ENCODE measurements at places on chromosomes 16 and 17.

GRCh38 chr17:47882695-47883588, 13.1 kb upstream of the SP2 start:
- no peak for DNase-seq

DNA sequence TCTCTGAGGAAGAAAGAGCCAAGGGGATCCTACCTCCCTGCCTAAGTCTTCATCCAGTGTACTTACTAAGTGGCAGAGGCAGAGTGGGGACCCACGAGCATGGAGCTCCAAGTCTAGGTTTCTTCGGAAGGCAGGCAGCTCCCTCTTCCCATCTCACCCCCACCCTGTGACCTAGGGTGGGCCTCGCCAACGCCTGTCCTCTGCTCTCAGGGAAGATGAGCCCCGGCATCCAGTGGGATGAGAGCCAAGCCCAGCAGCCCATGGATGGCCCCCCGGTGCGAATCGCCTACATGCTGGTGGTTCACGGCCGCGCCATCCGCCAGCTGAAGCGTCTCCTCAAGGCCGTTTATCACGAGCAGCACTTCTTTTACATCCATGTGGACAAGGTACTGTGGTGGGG, 8.3 kb downstream of the XYLT2 start:
- DNase-seq, result no peak

- no peak for DNase-seq
Measured at GRCh38 chr16:85151603-85152413, 39.5 kb upstream of the CIBAR2 start.

GRCh38 chr16:79072517-79072916, 528.0 kb downstream of the MAF start:
- DNase-seq, result no peak

GRCh38 chr17:42709561-42709960, 27.2 kb downstream of the CNTNAP1 start:
- DNase-seq, result no peak

DNA sequence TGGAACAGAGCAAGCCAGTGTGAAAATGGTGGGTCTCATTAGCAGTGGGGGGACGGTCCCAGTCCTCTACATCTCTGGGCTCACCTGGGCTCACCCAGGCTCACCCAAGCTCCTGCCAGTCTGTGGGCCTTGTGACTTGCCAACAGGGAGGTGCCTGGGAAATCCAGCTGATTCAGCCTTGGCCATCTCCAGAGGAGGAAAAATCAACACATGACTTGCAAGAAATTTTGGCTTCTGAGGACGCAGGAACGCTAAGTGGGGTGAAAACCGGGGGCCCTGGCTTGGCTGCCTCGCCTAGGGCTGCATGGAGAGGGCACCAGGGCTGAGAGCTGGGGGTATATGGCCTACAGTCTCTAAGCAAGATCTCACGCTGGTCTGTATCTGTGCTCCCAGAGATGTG, 47.7 kb downstream of the VAC14 start:
- no peak for DNase-seq

- no peak for DNase-seq
Measured at GRCh38 chr16:10877472-10877946, 507 bp downstream of the CIITA start.

- DNase-seq, result no peak
Measured at GRCh38 chr17:45127548-45128300, 4.6 kb downstream of the PLCD3 start.

DNA sequence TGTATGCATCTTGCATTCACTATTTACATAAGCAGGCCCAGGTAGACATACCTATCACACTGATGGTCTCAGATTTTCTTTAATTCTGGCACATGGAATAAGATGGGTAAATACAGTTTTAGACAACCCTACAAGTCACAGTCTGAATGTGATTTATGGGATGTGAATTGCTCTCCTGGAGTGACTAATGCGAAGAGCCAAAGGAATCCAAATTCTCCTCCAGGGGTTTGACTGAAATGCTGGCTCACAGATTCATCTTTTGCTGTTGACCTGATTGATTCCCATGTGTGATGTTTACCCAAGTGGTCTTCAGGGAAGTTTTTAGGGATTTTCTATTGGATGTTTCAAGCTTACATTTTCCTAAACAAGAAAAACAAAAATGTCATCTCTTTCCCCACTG, 277.9 kb upstream of the MON1B start:
- DNase-seq, result no peak

DNA sequence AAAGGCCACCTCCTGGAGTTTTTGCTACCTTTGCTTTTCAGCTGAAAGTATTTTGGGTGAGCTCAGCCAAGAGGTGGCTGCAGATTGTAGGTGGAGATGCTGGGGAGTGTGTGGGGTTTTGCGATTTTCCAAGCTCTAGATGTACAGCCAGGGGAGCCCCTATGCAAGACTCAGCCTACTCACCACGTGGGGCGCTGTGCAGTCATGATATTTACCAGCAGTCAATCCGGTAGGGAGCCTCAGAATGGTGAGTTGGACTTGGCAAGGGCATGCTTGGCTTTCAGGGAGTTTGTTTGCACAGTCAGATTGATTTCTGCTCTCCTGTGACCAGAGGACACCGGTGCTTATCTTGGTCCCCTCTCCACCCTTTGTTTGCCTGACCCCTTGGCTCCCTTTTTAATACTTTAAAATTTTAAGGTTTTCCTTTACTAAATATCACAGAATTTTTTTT, 175.3 kb downstream of the UTP18 start:
- DNase-seq, result no peak

DNA sequence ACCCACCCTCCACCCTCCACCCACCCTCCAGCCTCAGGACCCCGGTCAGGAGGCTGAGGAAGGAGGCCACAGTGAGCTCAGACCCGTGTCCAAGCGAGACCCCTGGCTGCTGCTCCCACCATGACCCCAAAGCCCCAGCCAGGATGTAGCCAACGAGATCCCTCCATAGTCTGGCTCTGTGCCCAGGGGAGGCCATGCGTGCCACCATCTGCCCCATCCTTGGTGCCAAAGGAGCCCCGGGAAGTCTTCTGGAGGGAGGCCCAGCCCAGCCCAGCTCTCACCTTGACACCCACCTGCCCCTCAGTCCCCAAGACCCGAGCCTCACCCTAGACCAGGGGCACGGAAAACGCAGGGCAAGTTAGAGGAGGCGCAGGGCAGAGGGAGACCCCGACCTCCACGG, 34.2 kb downstream of the PIEZO1 start:
- no peak for DNase-seq

GRCh38 chr16:1997494-1998359, 8.0 kb downstream of the SYNGR3 start:
- no peak for DNase-seq

DNA sequence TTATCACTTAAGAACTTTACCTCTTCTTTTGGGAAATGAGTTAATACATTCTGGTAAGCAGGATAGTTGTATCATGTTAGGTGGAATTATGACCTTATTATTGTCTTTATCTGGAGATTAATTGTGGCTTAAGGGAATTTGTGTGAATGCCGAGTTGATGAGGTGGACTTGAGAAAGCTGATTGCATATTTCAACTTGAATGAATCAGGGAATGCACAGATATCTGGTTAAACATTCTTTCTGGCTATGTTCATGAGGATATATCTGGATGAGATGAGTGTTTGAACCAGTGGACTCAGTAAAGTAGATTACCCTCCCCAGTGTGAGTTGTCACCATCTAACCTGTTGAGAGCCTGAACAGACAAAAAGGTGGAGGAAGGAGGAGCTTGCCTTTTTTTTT, 326.1 kb upstream of the GOT2 start:
- DNase-seq, result no peak

- no peak for DNase-seq
Measured at GRCh38 chr17:45288825-45289224, 26.9 kb upstream of the SPATA32 start.

DNA sequence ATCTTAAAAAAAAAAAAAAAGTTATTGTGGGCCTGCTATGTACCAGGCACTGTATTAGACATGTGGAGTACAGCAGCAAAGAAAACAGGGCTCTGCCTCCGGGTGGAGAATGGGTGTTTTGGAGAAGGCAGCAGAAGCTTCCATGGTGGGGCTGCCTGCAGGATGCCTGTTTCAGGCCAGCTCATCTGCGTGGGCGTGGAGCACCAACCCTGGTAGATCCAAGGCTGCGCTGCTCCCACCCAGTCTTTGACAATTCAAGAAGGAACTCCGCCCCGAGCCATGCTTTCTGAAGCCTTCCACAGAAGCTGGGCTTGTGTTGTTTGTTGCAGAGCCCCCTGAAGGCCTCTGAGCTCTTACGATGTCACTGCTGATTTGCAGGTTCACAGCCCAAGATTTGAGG, 23.2 kb upstream of the CACNG1 start:
- no peak for DNase-seq

DNA sequence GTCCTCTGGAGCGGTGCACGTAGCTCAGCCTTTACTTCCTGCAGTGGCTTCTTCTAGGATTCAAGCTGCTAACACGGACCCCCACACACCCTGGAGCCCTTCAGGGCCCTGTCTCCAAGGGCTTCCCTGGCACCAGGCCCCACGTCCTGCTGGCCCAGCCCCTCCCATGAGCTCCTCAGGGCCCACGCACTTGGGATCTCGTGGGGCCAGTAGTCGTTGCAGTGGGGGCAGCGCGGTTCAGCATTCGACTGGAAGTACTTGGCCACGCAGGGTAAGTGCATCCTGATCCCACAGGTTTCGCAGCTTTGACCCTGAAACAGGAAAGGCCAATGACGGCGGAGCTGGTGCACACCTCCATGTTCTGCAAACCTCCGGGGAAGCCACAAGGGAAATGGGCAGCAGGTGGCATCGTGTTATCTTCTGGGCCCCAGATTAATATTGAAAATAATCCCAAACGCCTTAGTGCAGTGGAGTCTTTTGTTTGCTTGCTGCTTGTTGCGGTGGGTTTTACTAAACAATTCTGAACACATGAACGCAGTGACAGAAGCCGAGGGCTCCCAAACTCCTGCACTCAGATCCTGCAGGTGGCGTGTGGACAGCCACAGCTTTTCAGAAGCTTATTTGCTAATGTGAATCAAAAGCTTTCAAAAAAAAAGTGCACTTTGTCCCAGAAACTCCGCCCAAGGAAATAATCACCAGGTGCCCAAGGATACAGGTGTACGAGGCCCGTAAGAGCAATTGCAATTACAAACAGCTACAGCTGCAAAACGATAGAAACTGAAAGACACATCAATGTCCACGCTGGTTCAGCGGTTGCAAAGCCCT, 22.4 kb downstream of the KDM8 start:
- DNase-seq, result no peak

DNA sequence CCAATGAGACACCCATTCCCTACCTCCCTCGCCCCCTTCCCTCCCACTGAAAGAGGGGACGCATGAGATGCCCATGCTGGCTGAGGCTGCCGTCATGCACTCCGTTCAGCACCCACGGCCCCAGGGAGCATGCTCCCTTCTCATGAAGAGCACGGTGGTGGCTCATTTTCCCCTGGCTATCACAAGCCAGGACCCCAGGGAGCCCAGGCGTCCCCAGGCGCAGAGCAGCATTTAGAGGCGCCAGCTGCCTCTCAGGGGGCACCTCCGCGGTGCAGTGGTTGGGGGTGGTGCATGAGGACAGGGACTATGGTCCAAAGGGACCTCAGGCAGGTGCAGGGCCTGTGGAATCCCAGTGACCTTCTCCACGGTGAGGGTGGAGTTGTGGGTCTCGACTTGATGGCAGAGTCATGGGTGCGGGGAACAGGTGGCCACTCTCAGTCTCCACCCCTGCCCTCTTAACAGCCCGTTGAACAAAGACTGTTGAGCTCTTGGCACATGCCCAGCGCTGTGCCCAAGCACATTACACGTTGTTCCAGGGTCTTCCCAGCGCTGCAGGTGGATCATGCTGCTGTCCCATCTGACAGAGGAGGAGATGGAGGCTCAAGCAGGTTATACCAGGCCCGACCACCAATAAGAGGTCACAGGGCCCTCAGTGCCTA, 13.6 kb downstream of the KIF19 start:
- no peak for DNase-seq

DNA sequence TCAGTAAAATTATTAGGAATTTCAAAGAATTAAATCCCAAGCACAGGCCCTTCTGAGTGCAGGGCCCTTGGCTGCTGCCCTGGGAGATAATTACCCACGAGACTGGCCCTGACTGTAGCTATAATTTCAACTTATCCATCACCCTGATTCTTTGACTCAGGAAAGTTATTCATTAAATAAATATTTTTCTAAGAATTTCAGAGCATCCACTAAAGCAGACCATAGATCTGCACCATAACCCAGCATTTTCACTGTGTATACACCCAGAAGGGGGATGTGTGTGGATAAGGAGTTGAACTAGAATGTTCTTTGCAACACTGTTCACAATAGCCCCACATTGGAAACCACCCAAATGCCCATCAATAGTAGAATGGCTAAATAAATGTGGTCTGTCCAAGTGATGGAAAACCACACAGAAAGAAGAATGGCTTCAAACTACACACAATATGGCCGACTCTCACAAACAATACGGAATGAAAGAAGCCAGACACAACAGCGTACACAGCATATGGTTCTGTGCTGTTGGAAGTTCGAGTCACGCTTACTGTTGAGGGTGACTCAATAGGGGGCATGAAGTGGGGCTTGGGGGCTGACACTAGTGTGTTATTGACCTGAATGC, 33.9 kb upstream of the MEAK7 start:
- no peak for DNase-seq

DNA sequence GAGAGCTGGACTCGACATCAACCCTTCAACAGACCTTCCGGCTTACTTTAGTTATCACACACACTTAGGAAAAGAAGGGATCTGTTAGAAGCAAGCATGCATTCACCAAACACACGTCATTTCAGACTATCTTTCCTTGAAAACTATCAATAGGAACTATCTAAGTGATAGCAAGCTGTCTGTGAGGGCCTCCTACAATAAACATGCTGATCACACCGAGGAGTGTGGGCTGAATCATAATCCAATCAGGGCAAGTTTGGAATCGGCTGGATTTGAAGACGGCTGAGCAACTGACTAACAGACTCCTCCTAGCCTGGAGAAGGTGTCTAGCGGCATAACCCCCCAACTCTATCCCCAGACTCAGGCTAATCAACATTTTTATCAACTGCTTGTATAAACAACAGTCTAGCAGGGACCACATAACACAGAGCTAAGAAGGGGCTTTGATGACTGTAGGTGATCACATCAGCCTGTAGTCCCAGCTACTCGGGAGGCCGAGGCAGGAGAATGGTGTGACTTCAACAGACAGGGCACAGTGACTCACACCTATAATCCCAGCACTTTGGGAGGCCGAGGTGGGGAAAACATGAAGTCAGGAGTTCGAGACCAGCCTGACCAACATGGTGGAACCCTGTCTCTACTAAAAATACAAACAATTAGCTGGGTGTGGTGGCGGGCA, 14.1 kb downstream of the NXN start:
- no peak for DNase-seq

- DNase-seq, result no peak
Measured at GRCh38 chr16:68081861-68082628, 3.1 kb upstream of the NFATC3 start.

DNA sequence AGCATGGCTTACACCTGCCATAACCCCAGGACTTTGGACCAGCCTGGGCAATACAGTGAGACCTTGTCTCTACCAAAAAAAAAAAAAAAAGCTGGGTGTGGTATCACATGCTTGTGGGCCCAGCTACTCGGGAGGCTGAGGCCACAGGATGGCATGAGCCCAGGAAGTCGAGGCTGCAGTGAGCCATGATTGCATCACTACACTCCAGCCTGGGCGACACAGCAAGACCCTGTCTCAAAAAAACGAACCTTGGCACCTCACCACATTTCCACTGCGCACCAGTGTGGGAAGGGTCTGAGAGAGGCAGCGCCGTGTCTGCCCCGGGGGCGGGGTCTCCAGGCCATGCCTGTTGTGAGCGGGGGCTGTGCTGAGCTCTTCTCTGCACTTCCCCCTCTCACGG, 6.3 kb downstream of the ACSF3 start:
- no peak for DNase-seq

GRCh38 chr16:754656-755055, 5.9 kb upstream of the MSLN start:
- DNase-seq, result no peak

GRCh38 chr16:75272097-75272551, 20.7 kb upstream of the BCAR1 start:
- no peak for DNase-seq

- no peak for DNase-seq
Measured at GRCh38 chr17:8068736-8069586, 18.6 kb downstream of the ALOX12B start.

Measured in HFF-Myc (cell line).